ENCODE measurements at places on chromosomes 3 and 15.
A peak's percentile ranks its signal among the peaks of the same experiment; 100 is the strongest.

DNA sequence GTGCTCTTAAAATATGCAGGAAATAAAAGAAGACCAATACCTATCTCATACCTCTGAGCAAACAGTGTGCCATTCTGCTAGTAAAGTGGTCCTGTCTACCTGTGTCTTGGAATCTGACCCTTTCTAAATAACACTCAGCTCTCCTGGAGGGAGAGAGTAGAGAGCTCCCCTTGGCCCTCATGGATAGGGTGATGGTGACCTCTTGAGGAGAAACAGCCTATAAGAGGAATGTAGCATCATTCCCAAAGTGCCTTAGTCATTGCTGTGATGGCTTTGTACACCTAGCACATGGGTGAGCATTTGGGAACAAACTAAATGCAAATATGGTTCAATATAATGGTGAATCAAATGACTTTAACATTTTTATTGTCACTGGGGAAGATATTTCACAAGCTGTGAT, 10.0 kb downstream of the SNTN start:
- H3K36me3 ChIP-seq, result no peaks in the 10 kb centered on the region
- H3K27me3 ChIP-seq, result peaks cover 3% of the 10 kb centered on the region
- no peaks in the 10 kb centered on the region for H3K4me1 ChIP-seq
- no peak for DNase-seq
- no peak overlapping the region for H3K27ac ChIP-seq
- no peak overlapping the region for H3K4me3 ChIP-seq

GRCh38 chr3:54188176-54188791, 65.9 kb downstream of the CACNA2D3 start:
- no peak overlapping the region for H3K4me3 ChIP-seq
- H3K27ac ChIP-seq, result no peak overlapping the region
- H3K27me3 ChIP-seq, result peaks cover 3% of the 10 kb centered on the region
- H3K4me1 ChIP-seq, result no peaks in the 10 kb centered on the region

DNA sequence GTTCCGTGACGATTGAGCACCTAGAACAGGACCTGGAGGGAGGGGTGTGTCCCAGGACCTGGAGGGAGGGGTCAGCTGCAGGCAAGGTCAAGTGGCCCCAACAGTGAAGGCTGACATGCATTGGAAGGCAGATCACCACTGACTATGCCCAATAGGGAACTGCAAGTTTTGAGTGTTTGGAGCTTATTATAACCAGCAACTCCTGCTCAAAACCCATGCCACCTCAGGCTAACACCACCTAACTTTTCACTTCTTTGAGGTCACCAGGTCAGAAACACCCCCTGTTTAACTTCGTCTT, 93.1 kb downstream of the MYLK start:
- H3K27me3 ChIP-seq, result peaks cover 8% of the 10 kb centered on the region
- no peaks in the 10 kb centered on the region for H3K36me3 ChIP-seq
- H3K4me3 ChIP-seq, result no peak overlapping the region
- no peak overlapping the region for H3K27ac ChIP-seq

DNA sequence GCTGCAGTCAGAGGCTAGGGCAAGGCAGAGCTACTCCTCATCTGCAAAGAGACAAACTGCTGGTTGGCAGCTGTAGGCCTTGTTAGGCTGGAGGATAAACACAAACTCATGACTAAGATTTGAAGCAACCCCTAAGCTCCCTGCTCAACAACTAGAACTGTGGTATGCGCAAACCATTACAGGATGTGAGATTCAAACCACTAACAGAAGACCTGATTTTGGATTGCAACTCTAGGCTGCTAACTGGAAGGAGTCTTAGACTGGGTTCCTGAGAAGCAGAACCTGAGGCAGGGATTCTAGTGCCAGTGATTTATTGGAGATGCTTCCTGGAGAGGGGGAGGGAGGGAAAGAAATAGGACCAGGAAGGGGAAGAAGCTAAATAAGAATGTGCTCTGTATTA, 22.5 kb downstream of the CCR4 start:
- no peak overlapping the region for H3K27ac ChIP-seq
- peaks cover 18% of the 10 kb centered on the region for H3K4me1 ChIP-seq
- peak overlapping the region; percentile 27 for H3K4me3 ChIP-seq
- peaks cover 20% of the 10 kb centered on the region for H3K27me3 ChIP-seq

DNA sequence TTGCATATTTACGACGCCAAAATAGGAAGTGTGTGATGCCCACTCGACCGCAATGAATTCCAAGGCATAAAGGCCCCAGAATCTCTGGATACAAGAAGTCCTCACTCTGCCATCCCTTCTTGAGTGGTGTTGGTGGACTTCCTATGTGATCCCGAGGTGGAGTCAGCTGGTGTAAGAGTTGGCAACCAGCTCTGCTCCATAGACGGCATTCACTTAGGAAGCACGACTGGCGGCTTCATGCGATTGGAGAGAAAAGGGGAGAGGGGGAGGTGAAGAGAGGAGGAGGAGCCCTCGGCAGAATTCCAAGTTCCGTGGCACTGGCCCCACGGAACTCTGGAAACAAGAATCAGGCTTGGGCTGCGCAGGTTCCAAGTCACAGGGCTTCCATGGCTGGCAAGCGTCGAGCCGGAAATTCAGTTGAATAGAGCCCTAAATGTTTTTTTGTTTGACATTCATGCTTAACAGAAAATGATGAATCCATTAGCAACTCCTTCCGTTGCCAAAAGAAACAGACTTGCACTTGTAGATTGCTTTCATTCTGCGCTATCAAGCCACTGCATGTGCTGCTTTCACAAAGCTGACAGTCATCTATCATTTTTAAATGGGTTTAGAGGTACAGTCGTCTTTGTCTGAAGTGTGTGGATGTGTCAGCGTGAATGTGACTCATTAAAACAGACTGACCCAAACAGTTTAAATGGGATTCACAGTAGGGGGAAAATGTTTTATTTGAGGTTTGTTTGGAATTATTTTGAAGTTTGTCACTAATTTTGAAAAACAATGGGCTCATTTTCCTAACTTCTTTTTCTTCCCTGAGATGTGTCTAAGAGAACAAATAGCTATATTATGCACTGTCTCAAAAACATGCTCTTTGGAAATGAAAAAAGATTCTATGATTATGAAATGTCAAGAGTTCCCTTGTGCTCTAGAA, 428.3 kb upstream of the ATP11B start:
- H3K36me3 ChIP-seq, result no peaks in the 10 kb centered on the region
- H3K27me3 ChIP-seq, result no peaks in the 10 kb centered on the region

GRCh38 chr3:197050511-197050910, 20.9 kb upstream of the MELTF start:
- H3K4me1 ChIP-seq, result no peaks in the 10 kb centered on the region
- no peak overlapping the region for H3K27ac ChIP-seq
- no peak for DNase-seq
- no peaks in the 10 kb centered on the region for H3K27me3 ChIP-seq
- H3K36me3 ChIP-seq, result peaks cover 14% of the 10 kb centered on the region
- no peak overlapping the region for H3K4me3 ChIP-seq

DNA sequence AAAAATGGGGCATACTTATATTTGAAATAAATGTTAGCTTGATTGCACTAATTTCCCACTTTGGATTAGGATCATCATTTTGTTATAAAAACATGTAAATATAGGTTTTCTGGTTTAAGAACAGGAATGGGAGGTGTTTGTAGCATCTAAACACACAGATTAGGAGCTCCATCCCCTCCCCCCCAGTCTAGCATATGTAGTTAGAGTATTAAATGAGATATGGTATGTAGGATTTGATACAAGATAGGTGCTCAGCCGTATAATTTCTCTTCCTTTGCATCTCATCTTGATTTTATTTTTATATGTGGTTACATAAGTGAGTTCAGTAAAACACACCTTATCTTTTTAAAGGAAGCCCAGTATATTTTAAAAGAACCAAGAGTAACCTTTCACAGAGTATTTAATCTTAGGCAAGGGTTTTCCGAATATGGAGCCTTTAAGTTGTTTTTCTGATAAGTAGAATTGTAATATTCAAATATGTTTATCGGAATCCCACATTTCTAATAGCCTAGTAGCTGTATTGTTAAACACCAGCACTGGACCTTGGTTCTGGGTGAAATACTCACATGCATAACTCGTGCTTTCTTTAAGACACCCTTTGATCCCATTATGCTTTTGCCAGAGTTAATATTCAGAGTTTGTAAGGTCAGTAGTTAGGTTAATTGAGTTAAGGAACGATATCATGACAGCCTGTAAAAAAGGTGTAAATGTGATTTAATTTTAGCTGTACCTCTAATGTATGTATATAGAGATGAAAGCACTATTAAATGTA, 2.3 kb downstream of the SLC25A36 start:
- peaks cover 25% of the 10 kb centered on the region for H3K4me1 ChIP-seq
- H3K27ac ChIP-seq, result no peak overlapping the region
- H3K36me3 ChIP-seq, result peaks cover 6% of the 10 kb centered on the region
- H3K4me3 ChIP-seq, result peak overlapping the region; percentile 95
- no peak for DNase-seq

DNA sequence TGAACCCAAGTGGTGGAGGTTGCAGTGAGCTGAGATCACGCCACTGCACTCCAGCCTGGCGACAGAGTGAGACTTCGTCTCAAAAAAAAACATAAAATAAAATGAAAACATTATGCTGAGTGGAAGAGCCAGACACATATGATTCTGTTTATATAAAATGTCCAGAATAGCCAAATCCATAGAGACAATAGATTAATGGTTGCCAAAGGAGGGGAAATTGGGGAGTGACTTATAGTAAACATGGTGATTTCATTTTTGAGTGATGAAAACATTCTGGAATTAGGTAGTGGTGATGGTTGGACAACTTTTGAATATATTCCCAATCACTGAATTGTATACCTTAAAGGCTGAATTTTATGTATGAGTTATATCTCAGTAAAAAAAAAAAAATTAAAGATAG, 172.0 kb upstream of the BFSP2 start:
- peaks cover 4% of the 10 kb centered on the region for H3K27me3 ChIP-seq
- H3K4me1 ChIP-seq, result no peaks in the 10 kb centered on the region
- H3K27ac ChIP-seq, result no peak overlapping the region
- no peaks in the 10 kb centered on the region for H3K36me3 ChIP-seq
- no peak overlapping the region for H3K4me3 ChIP-seq
- no peak for DNase-seq

DNA sequence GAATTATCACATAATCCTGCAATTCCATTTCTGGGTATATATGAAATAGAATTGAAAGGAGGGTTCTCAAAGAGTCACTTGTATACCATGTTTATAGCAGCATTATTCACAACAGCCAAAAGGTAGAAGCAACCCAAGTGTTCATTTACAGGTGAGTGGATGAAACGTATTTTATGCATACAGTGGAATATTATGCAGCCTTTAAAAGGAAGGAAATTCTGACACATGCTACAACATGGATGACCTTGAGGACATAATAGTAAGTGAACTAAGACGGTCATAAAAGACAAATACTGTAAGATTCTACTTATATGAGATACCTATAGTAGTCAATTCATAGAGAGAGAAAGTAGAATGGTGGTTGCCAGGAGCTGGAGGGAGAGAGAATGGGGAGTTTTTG, 110.8 kb upstream of the LIPC start:
- H3K27me3 ChIP-seq, result peaks cover 6% of the 10 kb centered on the region
- H3K4me1 ChIP-seq, result peaks cover 1% of the 10 kb centered on the region
- H3K36me3 ChIP-seq, result peaks cover 11% of the 10 kb centered on the region
- H3K27ac ChIP-seq, result no peak overlapping the region
- no peak for DNase-seq

DNA sequence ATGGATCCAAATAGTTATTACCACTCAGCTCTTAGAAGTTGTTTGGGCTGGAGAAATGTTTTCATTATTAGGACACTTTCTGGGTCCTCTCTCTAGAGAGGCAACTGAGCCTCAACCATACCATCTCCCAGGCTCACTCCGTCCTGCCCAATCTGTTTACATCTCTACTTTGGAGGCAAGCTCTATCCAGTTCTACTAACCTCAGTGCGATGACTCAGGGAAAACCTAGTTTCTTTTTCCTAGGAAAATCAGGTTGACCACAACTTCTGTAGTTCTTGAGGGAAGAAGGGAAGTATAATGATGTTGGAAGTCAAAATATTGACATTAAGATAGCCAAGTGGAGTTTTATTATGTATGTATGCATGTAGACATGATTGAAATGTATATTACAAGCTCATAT, 40.4 kb downstream of the LPP start:
- H3K27ac ChIP-seq, result no peak overlapping the region
- H3K4me1 ChIP-seq, result peaks cover 17% of the 10 kb centered on the region
- peaks cover 51% of the 10 kb centered on the region for H3K36me3 ChIP-seq
- no peak for DNase-seq

GRCh38 chr15:50685191-50685975, 1.2 kb downstream of the TRPM7 start:
- DNase-seq, result no peak
- H3K27me3 ChIP-seq, result no peaks in the 10 kb centered on the region
- peaks cover 27% of the 10 kb centered on the region for H3K36me3 ChIP-seq

- DNase-seq, result no peak
- no peak overlapping the region for H3K27ac ChIP-seq
- no peaks in the 10 kb centered on the region for H3K27me3 ChIP-seq
These were observed 216.4 kb downstream of the TCF12 start for GRCh38 chr15:57134851-57135250.

DNA sequence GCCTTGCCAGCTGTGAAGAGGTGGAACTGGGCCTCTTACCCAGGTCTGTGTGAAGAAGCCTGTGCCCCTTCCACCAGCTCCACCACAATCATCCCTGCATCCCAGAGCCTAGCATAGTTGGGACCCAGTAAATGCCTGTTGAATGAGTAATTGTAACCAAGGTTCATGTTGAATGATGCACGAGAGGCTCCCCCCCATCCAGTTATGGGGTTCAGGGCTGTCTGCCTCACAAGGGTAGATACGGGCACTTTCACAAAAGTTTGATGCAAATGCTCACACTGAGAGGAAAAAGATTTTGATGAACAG, 29.5 kb upstream of the TSEN2 start:
- H3K27ac ChIP-seq, result no peak overlapping the region
- no peak for DNase-seq
- no peaks in the 10 kb centered on the region for H3K27me3 ChIP-seq
- no peak overlapping the region for H3K4me3 ChIP-seq
- H3K4me1 ChIP-seq, result no peaks in the 10 kb centered on the region

GRCh38 chr3:167866331-167866730, 130.8 kb downstream of the SERPINI1 start:
- no peaks in the 10 kb centered on the region for H3K4me1 ChIP-seq
- peaks cover 6% of the 10 kb centered on the region for H3K27me3 ChIP-seq
- DNase-seq, result no peak
- no peak overlapping the region for H3K4me3 ChIP-seq
- no peaks in the 10 kb centered on the region for H3K36me3 ChIP-seq
- no peak overlapping the region for H3K27ac ChIP-seq

- peak overlapping the region; percentile 100 for H3K27ac ChIP-seq
- no peak for DNase-seq
- no peaks in the 10 kb centered on the region for H3K27me3 ChIP-seq
- peaks cover 78% of the 10 kb centered on the region for H3K4me1 ChIP-seq
- peaks cover 6% of the 10 kb centered on the region for H3K36me3 ChIP-seq
These were observed 40.5 kb downstream of the CMTM7 start for GRCh38 chr3:32432045-32432710.

DNA sequence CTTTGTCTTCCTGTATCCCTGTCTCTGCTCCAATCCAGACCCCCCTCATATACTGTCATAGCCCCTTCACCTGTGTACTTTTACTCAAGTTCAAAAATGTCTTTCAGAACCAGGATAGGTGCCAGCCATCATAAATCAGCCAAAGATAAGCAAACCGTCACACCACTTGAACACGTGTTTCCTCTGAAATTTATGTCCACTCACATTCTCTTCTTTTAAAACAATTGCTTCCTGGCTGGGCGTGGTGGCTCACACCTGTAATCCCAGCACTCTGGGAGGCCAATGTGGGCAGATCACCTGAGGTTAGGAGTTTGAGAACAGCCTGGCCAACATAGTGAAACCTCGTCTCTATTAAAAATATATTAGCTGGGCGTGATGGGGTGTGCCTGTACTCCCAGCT, 74.1 kb downstream of the IGF2BP2 start:
- H3K36me3 ChIP-seq, result no peaks in the 10 kb centered on the region
- H3K27ac ChIP-seq, result no peak overlapping the region
- H3K4me1 ChIP-seq, result peaks cover 4% of the 10 kb centered on the region
- peaks cover 12% of the 10 kb centered on the region for H3K27me3 ChIP-seq

Data from activated naive CD8-positive, alpha-beta T cell treated with anti-CD3 and anti-CD28 coated beads, Interleukin-2, amount 10 ng/mL, durations not matched to agents 7 days and 5 days (primary cell).